Amygdala (tissue), 56 donors: ENCODE measurements at places on chromosomes 11 and 22.

- DNase-seq = no peak
Measured at GRCh38 chr11:33103836-33104235, 57.4 kb downstream of the CSTF3 start.

GRCh38 chr22:47872761-47873535 is 1110.5 kb downstream of the TBC1D22A start:
- no peak for DNase-seq

GRCh38 chr22:38964989-38965388 is 7.6 kb downstream of the APOBEC3A start:
- no peak for DNase-seq

DNA sequence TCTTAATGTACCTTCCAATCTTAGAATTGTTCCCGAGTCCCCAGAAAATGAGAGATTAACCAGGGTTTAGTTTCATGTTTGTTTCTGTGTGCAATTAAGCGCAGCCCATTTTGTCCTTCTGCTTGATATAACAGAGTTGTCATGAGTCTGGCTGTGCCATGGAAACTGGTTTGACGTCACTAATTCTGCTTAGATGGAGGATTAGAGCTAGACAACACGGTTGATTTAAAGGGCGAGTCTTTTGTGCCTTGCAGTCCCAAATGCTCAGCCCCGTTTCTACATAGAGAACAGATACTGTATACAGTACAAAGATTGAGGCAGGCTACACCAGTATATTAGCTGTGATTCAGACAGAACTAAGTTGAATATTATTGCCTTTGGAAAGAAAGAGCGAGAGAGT is 45.5 kb upstream of the ALKBH3 start:
- no peak for DNase-seq

GRCh38 chr22:29353286-29353685 is 35.1 kb downstream of the AP1B1 start:
- no peak for DNase-seq

GRCh38 chr11:112172362-112172994 is 2.8 kb upstream of the BCO2 start:
- no peak for DNase-seq

GRCh38 chr22:31477329-31477728 is 12.3 kb downstream of the EIF4ENIF1 start:
- DNase-seq = no peak

DNA sequence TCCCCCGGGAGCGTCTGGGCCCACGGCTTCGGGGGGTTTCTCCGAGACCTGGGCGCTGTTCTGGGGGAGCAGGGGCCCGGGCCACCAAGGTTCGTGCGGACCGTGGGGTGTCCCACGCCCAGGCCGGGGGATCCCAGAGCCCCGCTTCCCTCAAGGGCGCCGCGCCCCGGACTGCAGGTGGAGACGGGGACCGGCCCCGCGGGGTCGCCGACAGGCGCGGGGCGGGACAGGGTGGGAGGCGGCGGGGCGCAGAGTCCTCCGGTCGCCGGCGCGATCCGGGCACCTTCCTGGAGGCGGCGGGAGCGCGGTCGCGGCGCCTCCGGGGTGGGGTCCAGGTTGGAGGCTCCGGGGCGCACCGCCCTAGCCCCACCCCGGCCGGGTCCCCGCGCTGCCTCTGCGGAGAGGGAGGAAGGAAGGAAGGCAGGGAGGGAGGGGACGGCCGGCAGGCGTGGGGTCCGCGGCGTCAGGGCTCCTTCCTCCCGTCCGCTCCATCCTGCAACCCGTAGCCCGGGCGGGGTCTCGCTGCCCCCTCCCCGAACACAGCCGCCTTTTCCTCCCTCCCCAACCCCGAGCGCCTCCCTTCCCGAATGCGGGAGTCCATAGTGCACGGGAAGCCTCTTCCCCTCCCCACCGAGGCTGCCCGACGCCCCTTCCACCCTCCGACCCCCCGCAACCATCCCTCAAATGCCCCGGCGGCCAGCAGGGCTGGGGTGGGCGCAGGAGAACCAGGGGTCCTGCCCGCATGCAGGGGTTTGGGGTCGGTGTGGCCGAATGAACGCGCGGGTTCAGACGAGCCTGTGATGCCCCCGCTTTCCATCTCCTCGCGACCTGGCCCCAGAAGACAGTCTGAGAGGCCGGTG is 4.3 kb upstream of the ZBED4 start:
- DNase-seq = no peak

DNA sequence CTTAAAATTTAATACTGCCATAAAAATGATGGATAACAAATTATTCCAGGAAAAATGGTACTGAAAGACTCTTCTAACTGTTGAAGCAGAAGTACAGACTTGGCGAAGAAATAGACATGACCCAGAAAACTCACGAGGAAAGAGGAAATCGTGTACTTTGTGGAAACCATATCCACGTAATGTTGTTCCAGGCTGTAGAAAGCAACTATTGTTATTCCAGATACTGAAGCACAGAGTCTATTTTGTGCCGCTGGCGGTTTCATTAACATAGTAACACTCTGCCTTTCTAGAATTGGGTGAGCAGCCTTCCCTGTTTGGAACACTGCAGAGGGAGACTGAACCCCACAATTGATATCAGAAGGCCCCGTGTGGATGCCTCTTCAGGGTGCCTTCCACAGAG is 310.6 kb downstream of the TBC1D22A start:
- no peak for DNase-seq

DNA sequence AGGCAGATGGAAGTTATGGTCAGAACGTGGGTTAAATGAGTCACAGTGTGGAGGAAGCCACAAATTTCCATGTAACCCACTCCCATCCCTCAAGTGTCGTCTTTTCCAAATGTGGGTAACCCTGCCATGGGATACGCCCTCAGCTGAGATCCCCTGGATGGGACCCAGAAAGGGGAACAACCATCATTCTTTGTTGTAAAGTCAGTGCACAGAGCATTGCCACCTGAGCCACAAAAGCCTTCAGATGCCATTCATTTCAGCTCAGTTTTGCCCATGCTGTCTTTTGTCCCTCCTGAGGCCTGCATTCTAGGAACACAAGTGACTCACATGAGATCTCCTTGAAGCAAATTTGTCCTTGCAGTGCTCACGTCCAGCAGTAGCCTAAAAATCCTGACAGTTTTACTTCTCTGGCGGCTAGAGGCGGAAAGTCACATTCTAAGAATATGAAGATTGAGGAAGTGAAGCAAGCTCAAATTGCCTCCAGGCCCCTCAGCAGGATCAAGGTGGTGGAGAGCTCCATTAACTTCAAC is 30.6 kb downstream of the MMP13 start:
- no peak for DNase-seq

GRCh38 chr11:68660066-68660810 is 24.1 kb upstream of the GAL start:
- DNase-seq = no peak

- no peak for DNase-seq
Measured at GRCh38 chr22:27108425-27109114, 451.2 kb downstream of the MIAT start.

DNA sequence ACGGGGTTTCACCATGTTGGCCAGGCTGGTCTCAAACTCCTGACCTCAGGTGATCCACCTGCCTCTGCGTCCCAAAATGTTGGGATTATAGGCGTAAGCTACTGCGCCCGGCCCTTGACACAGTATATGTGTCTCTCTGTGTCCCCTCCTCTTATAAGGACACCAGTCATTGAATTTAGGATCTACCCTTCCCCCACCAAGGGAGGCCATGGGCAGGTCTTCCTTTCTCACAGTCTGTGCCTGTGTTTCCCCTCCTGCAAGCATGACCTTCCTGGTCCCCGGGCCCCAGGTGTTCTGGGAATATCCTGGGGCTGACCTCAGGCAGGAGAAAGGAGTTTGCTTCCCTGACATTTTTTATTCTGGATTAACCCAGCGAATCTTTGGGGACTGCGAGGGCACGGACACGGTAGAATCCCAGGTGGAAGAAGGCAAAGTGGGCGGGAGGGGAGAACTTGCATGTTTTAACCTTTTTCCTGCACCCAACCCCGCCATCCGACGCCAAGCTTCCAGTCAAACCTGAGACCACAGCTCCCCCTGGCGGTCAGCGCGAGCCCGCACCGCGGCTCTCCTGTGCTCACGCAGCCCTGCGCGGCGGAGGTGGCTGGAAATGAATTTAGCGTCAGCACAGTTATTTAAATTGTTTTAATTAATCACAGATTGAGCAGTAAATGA is 42.1 kb upstream of the ISX start:
- DNase-seq = peak; percentile 14

DNA sequence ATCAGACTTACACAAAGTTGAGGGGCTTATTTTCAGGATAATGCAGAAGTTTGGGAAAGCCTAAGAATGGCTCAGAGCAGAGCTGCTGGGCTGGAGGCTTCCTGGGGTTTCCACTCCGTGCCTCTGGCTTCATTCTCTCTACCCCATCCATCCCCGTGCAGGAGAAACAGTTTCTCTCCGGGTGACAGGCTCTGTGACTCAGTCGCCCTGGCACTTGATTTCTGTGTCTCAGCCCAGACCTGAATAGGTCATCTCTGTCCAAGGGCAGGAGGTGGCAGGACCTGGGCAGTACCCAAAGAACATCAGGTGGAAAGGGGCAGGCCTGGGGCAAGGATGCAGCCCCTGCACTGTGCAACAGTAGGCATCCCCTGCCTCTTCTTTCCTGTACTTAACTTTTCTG is 38.4 kb upstream of the RTL6 start:
- no peak for DNase-seq
